ENCODE measurements at places on chromosomes 7 and 10.

- DNase-seq = no peak
Observed at GRCh38 chr7:130400120-130400572, 19.9 kb downstream of the CPA1 start.

DNA sequence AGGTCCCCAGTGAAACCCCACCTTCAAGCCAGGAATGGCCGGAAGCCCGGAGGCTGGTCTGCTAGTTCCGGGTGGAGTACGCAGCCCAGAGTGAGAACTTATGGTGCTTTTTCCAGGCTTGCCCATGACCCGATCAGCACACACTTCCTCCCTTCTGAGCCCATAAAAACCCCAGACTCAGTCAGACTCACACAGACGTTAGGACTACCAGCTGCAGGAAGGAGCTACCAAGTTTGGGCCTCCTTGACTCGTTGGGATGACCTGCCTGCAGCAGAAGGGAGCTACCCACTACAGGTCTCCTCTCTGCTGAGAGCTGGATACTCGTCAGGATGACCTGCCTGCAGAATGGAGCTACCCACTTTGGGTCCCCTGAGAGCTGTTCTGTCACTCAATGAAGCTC, 39.1 kb downstream of the SCRN1 start:
- DNase-seq = no peak

- DNase-seq = no peak
Observed at GRCh38 chr10:123150986-123151736, 3.0 kb upstream of the BUB3 start.

GRCh38 chr10:12966067-12966466, 35.4 kb downstream of the CCDC3 start:
- DNase-seq = no peak

DNA sequence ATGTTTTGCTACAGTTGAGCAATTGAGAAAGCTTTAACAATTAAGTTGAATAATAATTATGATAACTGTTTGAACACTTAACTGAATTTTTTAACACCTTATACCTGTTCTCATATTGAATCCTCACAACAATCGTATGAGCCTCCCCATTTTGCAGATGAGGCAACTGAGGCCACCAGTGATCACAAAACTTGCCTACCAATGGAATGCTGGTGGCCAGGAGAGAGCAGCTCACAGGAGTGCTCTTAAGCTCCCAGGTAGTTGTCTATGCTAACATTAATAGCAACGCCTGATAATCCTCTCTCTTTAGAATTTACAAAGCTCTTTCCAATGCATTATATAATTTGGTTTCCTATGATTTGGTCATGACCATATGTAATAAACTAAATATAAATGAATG, 21.6 kb downstream of the GPNMB start:
- no peak for DNase-seq

DNA sequence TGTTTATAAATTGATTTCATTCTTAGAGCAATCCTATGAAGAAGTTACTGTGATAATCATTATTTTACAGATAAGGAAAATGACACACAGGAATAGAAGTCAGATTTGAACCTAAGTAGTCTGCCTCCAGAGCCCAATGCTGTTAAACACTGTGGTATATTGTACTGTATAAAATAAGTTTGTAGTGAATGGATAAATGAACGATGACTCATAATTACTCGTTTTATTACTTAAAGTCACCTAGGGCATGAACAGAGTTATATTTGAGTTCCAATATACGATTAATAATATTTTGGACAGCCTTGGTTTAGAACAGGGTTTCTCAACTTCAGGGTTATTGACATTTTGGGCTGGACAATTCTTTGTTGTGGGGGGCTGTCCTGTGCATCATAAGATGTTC, 7.8 kb upstream of the BTRC start:
- DNase-seq = no peak

- no peak for DNase-seq
Observed at GRCh38 chr7:128219636-128220035, 21.4 kb upstream of the LEP start.

DNA sequence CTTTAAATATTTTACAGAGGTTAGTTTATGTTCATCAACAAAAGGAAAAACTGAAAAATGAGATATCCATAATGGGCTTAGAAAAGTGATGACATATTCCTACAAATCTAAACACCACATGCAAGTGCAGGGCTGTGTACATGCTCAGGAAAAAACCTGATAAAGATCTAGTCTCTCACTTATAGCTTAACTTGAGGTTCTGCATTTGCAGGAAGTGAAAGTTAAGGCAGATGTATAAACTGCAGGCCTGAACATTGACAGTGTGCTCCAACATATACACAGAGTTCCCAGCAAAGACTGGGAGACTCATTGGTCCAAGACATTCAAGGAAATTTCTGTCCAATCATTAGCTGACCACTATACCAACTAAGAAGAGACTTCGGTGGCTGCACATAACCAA, 63.8 kb upstream of the RET start:
- DNase-seq = no peak

DNA sequence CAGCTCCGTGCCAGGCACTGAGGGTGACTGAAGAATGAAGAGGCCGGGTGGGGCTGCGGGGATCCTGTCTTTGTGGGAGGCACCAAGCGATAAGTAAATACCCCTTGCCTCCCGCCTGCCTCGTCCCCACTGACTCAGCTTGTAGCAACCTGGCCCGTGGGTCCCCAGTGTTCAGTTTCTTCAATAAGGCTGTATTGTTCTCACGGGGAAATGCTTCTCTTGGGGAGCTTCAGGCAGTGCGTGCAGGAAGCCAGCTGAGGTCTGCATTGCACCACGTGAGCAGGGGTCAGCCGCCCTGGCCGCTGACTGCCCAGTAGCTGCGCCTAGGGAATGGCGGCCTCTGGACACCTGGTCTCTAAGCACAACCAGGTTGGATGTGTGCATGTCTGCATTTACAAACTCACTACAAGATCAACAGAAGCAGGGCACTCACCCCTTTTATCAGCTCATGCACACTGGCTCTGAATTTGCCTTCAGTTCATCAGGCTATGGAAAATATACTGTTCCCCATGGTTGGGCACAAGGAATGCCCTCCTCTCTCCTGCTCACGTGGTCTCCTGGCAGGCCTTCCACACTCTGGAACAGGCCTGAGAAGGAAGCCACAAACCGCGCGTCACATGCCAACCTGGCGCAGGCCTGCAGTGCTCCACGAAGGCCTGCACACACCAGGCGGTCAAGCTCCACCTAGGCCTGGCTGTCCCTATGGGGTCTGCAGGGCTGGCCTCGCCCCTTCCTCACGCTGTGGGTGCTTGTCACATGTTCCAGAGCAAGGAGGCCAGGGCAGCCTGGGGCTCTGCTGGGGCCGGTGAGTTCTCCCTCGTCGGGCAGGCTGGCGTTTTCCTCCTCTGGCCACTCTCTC, 135.7 kb upstream of the RNF32 start:
- no peak for DNase-seq

DNA sequence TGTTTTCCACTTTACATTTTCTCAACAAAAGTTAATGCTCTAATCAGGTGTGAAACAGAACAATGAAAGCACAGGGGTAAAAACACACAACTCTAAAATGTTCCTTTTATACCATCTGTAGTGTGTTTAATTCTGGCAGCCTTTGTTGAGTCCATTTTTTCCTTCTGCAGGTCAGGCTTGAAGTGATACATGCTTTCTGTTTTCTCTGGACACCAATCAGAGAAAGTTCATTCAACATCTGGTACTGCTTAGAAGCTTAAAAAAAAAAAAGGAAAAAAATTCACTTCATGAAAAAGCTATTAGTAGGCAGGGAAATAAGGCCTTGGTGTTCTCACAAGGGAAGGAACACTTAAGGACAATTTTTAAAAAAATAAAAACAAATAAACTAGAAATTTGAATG, 231.3 kb upstream of the RHOBTB1 start:
- DNase-seq = no peak

DNA sequence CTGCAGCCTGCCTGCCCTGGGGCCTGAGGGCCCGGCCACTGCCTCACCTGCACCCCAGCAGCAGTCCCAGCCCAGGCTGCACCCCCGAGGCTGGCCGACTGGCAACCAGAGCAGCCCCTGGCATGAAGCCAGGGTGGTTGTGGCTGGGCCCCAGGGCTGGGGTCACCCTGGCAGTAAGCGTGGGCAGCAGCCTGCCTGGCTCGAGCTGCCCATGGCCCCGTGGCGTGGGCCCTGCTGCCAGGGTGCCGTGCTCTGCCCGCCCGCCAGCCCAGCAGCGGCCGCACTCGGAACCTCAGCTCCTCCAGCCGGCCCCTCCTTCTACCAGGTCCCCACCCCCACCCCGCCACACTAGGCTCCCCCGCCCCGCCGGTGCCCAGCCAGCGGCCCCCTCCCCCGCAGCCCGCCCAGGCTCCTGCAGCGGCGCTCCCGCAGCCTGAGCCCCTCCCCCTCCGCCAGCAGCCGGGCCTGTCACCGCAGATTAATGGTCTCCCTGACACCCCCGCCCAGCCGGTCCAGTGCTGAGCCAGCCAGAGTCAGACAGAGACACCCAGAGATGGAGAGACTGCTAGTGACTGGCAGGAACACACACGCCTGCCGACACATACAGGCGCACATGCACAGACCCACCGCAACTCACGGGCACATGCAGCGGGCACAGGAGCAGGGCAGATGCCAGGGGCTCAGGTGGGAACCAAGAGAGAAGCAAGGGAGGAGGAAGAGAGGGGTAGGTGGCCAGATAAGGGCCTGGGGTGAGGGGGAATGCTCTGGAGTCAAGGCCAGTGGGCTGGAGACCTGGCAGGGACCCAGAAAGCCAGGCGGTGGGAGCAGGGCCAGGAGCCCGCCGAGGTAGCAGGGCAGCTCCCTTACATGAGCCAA, 22.4 kb downstream of the KCNH2 start:
- DNase-seq = no peak

- no peak for DNase-seq
Observed at GRCh38 chr7:28986765-28987110, 28.6 kb upstream of the TRIL start.

- DNase-seq = no peak
Observed at GRCh38 chr10:4902571-4903011, 60.6 kb upstream of the AKR1C1 start.

- DNase-seq = no peak
Observed at GRCh38 chr7:41491308-41491707, 211.6 kb downstream of the INHBA start.

DNA sequence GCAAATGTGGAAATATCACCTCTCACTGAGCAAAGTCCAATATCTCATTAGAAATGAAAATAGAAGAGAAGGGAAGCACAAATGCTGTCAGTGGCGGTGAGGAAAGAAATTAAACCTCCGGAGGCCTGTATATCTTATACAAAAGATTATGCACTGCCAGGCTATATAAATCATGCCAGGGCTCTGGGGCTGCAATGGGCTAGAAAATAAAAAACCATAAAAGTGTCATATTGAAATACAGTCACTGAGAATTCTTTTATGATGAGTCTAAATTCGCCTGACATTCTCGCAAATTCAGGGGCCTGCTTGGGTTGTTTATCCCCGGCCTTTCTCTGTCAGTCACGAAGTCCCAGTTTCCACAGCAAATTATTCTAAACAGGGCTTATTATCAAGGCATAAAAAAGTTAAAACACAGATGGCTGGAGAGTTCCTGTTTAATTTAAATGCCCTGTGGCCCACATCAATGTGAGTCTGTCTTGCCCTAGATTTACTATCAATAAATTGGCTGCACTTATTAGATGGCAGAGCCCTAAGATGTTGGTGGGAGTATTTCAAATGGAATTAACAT, 193.8 kb downstream of the SNX10 start:
- DNase-seq = no peak

GRCh38 chr7:15594461-15594860, 32.6 kb upstream of the AGMO start:
- no peak for DNase-seq

GRCh38 chr7:32500922-32501341, 5.6 kb downstream of the AVL9 start:
- no peak for DNase-seq

DNA sequence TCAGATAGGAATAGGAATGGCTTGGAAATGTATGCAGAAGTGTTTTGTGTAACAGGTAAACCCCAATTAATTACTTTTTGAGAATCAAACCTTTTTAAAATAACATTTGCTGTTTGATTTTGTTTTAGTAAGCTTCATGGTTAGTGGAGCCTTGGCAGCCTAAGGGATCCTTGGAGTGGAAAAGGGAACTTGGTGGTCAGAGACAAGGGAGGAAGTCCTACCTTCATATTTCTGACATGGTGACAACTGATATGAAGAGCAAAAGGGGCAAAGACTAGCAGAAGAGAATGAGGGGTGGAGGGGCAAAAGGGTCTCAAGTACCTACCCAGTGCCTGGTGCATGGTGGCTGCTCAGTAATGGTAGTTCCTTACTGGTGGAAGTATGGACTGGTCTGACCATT, 32.3 kb downstream of the AHCYL2 start:
- no peak for DNase-seq

- no peak for DNase-seq
Observed at GRCh38 chr10:89478085-89478738, 57.2 kb downstream of the SLC16A12 start.

DNA sequence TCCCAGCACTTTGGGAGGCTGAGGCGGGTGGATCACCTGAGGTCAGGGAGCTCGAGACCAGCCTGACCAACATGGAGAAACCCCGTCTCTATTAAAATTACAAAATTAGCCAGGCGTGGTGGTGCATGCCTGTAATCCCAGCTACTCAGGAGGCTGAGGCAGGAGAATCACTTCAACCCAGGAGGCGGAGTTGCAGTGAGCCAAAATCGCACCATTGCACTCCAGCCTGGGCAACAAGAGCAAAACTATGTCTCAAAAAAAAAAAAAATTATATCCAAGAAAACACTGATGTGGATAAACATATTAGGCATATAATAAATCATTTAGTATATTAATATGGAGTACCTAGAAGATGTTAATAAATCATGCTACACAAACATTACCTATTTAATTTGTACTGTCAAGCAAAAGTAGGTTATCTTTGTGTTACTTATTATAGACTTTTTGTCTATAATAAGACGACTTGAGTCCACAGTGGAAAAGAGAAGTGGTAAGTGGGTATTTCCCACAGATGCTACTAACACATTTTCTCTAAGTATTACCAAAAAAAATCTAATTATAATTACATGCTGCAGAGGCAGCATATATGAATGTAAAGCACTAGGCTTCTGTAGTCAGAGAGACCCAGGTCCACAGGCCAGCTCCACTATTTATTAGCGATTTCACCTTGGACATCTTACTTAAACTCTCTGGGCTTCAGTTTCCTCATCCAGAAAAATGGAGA, 34.5 kb downstream of the DNMBP start:
- no peak for DNase-seq

- no peak for DNase-seq
Observed at GRCh38 chr7:137423321-137423720, 79.8 kb upstream of the PTN start.

DNA sequence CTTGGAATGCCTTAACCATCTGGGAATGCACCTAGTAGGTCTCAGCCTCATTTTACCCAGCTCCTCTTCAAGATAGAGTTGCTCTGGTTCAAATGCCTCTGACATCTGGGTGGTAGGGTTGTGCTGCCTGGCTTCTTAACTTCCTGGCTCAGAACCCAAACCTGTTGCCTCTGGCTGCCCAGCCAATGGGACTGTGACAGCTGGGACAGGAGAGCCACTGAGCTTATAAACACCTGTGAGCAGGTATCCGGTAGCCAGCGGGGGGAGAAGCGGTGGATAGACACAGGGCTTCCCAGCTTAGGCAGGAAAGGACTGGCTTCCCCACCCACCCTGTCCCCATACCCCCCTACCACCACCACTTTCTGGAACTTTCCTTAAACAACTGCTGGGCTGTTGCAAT, 115.8 kb upstream of the CARD11 start:
- DNase-seq = no peak
